ENCODE measurements at places on chromosomes 3 and 15.

- DNase-seq, result no peak
These were observed 103.5 kb upstream of the RPL32 start for GRCh38 chr3:12944849-12945248.

GRCh38 chr3:133955892-133956291 is 60.2 kb upstream of the RAB6B start:
- DNase-seq, result no peak

DNA sequence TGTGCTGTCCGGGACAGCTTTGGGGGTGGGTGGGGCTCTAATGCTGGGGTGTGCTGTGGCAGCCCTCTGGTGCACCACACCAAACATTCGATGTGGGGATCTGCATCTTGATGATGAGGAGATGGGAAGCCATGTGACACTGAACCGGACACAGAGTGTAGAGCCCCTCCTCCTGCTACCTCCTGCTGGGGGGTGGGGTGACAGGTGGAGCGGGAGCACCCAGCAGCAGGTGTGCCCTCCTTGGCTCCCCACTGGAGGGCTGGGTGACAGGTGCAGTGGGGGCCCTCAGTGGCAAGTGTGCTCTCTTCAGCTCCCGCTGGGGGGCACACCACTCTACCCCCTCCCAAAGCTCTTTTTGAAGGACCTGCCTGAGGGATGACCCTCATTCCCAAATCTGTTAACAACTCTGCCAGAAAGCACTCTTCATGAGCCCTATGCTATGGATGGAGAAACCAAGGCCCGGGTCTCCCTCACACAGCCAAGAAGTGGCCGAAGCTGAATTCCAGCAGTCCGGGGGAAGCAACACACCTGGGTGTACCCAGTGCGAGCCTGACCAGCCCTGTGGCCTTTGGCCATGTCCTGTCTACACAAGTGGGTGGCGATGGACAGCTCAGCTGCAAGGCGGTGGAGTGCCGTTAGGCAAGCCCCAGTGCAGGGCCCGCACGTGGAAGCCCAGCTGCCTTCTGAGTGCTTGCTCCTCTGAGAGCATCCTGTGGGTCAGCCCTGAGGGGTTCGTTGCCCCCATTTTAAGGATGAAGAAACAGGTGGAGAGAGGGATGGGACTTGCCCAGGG is 609 bp upstream of the UROC1 start:
- no peak for DNase-seq

DNA sequence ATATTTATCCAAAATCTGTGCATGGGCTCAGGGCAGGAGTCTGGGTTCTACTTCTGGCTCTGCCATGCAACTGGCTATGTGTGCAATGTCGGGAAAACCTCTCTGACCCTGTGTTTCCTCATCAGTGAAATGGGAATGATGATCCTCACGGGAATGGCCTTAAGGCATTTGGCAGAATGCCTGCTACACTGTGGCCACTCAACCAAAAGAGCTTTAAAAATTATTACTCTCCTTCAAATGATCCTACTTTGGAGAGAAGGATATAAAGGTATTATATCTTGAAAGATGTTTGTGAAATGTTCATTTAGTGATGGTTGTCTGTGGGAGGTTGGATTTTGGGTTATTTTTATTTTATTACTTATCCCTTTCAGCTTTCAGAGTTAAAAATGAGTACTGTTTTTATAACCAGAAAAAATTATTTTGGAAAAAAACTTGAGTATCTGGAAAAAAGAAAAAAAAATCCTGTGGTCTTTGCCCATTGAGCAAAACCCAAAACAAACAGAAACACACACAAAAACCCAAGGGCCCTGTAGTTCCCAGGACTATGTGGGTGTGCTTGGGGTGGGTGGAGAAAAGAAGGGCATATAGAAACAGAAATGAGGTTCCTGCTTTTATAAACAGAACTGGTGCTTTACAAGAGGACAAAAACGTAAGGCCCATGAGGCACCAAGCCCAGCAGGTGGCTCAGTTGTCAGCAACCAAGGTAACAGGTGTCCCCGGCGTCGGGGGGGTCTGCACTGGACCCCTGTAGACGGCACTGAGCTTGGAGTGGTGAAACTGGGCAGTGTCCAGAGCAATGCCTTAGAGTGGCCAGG is 22.0 kb downstream of the RGMA start:
- DNase-seq, result no peak

- no peak for DNase-seq
These were observed 10.4 kb downstream of the KPNA4 start for GRCh38 chr3:160554980-160555379.

GRCh38 chr3:30606301-30607031 is at the start of gene TGFBR2:
TSS of gene TGFBR2 (plus strand) at chr3:30606601. CDS start at chr3:30606884, 283 bp downstream.
- DNase-seq, result peak; percentile 77

GRCh38 chr15:31086344-31086743 is 15.2 kb downstream of the TRPM1 start:
- DNase-seq, result no peak

- no peak for DNase-seq
These were observed 150.3 kb downstream of the TLE3 start for GRCh38 chr15:69947394-69947793.

GRCh38 chr3:45319996-45320305 is 68.4 kb upstream of the LARS2 start:
- no peak for DNase-seq

DNA sequence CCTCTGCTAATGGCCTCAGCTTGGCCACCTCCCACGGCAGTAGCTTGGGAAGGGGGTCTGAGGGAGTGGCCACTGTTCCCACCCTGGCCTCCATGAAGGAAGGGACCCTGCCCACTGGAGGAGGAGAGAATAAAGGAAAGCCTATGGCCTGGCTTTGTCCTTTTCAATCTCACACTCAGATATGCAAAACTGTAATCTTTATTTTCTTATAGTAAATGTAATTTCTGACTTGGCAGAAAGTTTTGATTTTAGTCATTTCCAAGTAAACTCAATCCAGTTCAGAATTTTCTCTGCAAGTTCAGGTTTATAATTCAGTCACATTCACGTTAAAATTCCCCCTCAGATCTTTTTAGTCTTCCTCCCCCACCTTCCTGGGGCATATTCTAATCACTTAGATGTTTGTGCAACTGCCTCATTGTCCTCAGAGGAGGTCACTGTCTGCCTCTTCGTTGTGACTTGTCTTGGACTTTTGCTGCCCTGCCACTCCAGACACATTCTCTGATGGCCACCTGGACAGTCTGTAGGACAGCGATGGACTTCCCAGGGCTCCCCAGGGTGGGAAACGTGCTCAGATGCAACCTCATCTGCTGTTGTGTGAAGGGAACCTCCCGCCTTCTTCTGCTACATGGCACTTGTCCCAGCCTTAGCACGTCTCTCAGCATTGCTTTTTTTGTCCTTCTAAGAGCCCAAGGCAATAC is 222.8 kb upstream of the TBL1XR1 start:
- DNase-seq, result no peak

- DNase-seq, result no peak
These were observed 340.8 kb downstream of the LRRC3B start for GRCh38 chr3:26963361-26963743.

GRCh38 chr15:58770519-58770856 is 614 bp upstream of the MINDY2 start:
- peak; percentile 21 for DNase-seq

DNA sequence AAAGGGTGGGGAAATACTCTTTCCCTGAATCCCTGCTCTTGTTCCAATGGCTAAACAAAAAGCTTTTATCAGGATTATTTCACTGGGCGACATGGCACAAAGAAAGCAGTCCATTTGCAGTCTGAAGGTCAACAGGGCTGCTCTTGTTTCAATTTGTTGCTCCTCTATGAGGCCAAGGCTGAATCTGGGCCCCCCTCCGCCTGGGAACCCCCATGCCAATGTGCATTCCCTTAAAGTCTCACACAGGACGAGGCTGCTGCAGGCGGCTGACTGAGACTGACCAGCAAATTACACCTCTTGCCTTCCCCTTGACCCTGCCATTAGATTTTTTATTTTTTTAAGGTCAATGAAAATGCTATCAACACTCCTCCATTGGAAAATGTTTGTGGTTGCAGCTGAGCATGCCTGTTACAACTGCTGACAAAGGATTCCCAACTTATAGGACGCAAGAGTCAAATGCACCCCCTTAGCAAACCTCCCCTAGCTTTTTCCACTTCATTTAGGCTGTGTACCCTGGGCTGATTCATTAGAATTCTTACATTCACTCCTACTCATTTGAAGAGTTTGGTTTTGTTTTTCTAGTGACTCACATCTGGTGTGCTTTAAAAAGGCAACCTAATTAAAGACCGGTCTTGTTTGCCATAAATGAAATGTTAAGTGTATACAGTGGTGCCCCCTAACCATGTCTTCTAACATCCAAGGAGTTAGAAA is 60.8 kb upstream of the ARHGEF3 start:
- DNase-seq, result no peak

DNA sequence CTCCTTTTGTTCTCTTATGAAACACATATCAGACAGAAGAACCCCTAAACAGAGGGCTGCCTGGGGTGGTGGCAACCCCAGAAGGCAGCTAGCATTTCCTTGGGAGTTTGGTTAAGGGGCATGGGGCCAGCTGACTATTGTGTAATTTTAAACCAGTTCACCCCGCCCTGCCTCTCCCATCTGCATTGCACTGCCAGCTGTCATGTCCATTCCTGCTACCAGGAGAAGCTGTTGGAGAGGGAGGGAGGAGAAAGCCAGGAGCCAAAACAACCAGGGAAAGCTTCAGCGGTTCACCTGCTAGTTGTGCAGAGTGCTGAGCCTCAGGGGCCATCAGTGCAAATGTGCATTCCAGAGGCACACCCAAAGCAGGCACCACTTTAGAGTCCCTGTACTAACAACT is 47.6 kb upstream of the ATP1B3 start:
- DNase-seq, result no peak

DNA sequence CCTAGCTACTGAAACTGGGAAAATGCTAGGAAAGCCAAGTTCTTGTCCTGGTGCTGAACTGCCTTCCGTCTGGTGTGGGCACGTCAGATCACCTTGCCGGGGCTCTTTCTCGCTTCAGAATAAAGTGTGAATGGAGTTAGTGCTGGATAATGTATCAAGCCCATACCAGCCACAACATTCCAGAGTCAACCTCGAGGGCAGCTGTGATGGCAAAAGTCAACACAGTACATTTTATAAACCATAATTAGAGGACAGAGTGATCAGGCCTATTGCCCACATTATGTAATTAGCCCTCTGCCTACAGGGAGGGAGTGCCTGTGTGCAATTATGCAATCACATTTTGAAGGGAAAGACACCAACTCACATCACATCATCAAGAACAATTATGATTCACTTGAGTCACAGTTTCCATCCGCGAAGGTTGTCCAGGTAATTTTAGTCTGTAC is 165.2 kb downstream of the RORA start:
- DNase-seq, result no peak

GRCh38 chr3:57917601-57918000 is 90.6 kb upstream of the FLNB start:
- no peak for DNase-seq

DNA sequence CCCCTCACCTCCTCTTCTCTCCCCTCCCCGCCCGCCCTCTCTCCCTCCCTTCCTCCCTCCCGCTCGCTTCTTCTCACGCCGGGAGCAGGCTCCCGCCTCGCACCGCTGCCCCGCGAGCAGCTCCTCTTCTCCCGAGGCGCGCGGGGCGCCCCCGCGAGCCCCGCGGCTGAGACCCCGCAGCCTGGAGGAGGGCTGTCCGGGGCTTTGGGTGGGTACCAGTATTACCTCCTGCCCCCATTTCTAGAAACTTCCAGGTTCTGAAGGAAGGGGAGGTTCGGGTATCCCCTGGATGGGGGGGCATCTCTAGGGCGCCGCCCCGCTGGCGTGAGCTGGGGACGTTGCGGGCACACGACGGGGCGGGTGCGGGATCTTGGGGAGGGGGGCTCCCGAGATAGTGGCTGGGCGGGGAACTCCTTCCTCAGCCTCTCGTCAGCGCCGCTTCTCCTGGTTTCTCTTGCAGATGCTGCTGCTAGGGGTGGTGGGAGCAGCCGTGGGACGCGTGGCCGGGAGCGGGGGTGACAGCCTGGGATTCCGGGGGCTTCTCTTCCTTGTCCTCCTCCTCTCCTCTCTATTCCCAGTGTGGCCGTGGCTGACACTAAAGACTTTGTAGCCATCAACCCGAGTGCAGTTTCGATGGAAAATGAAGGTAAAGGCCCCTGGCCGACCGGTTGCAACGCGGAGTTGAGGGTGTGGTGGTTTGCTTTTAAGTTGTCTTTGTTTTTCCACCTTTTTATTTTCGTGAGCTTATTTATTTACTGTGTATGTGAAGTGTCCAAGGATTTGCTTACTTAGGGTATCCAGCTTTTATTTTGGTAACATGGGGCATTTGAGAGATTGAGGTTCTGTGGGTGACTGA is 474 bp downstream of the ATP2C1 start:
- peak; percentile 29 for DNase-seq

DNA sequence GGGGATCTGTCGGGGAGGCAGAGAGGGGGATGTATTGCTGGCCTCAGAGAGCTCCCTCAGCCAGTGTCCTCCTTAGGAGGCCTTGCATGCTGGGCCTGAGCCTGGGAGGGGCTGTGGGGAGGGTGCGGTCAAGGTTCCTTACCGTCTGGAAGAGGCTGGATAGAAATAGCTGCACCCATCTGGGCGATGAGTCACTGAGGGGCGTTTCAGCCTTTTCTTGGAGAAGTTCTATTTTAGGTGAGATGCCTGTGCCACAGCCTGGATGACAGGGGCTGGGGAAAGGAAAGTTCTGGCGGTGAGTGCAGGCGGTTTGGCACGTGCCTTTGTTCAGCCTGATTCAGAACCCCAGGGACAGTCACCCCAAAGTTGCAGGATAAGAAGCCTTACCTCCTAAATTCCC is 35.7 kb upstream of the APEH start:
- no peak for DNase-seq

GRCh38 chr15:40439461-40439959 is 1.2 kb upstream of the BAHD1 start:
- DNase-seq, result peak; percentile 14
